ENCODE measurements at places on chromosomes 4 and X.
A peak's percentile ranks its signal among the peaks of the same experiment; 100 is the strongest.

DNA sequence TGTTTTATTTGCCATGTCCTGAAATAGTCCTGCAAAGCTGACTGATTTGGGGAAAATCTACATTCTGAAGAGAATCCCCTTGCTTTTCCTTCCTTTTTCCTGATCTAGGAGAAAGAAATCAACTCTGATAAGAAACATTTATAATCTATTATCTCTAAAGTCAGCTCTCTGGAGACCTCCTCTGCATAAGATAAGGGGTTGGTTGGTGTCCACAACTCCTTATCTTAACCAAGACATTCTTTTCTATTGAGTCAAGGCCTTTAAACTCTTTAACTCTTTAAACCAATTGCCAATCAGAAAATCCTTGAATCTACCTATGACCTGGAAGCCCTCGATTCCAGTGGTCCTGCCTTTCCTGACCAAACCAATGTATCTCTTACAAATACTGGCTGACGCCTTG, 373.6 kb upstream of the RASGEF1B start:
- DNase-seq = no peak

DNA sequence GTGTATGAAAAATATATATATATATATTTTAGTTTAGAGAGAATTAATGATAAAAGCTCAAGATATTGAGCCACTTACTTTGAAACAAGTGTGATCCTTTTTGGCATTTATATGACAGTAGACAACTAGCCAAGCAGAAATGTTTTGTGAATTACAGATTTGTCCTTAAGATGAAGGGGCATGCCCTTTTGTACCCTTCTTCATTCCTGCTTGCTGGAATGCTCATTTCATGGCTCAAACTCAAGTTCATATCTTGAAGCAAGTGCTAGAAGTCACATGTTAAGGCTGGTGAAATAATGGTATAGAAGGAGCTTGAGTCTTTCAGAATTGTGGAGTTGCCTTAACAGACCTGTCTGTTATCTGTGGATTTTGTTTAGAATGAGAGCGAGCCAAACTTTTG, 203.0 kb downstream of the BMPR1B start:
- no peak for DNase-seq

DNA sequence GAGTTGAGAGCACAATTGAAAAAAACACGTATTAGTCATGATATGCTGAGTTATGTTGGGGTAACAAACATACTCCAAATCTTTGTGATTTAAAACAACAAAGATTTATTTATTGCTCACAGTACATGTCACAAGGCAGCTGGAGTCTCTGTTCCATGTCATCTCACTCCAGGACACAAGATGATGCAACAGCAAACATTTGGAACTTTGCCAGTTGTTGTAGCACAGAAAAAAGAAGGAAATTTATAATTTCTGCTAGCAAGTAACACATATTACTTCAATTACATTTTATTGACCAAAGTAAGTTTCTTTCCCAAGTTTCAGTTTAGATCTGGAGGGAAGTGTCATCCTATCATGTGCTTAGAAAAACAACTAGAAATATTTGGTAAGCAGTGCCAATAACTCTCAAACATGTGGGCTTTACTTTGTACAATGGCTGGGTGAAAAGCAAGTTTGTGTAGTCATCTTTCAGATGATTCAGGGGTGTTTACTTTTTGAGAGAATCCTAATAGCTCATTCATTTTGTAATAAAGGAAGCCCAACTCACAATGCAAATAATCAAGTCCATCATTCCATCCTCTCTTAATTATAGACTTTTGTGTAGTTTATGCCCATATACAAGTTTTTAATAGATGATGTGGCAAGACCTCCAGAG, 452.3 kb downstream of the ZIC3 start:
- DNase-seq = no peak

DNA sequence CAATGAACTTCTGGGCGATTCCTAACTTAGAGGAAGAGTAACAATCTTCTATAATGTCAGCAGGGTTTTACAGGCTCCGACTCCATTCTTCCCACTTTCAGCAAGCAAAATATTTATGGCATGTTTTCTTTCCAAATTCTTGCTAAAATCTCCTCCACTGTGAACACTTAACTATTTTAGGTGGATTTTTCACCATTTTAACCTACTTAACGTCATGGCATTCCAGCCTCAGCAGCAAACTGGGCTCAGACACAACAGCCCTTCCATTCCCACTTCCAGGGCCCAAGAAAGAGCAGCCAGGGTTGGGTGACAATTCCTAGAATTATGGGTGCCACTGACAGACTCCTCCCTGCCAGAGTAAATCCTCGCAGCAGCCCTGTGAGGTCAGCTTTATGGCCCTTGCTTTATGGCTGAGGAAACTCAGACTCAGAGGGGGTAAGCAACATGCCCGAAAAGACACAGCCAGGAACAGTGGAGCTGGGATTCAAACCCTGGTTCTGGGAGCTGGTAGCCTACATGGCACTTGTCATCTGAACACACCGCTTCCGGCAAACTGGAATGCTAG, 112.8 kb upstream of the MAP3K15 start:
- DNase-seq = no peak

GRCh38 chr4:173267711-173268110, 66.4 kb downstream of the HMGB2 start:
- DNase-seq = no peak

DNA sequence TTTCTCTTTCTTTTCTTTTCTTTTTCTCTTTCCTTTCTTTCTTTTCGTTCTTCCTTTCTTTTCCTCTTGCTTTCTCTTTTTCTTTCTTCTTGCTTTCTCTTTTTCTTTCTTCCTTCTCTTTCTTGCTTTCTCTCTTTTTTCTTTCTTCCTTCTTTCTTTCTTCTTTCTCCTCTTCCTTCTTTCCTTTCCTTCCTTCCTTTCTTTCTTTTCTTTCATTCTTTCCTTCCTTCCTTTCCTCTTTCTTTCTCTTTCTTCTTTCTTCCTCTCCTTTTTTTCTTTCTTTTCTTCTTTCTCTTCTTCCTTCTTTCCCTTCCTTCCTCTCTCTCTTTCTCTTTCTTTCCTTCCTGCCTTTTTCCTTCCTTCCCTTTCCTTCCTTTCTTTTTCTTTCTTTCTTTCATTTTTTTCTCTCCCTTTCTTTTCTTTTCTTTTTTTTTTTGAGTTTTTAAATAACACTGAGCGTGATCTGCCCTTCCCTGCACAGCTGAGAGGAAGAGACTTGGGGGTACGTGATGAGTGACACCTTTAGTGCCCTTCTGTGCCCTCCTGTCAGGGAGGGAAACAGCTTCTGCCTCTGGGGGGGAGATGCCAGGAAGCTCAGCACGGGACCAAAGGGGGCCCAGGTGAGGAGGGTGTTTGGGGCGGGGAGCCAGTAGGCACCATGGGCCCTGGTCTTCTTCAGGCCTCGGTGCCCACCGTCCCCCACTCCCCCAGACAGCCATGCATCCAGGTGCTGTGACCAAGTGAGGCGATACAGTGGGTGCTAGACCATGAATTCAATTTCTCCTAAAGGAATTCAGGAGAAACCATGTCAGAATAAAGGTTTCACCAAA, 36.6 kb upstream of the CDKN2AIP start:
- no peak for DNase-seq

DNA sequence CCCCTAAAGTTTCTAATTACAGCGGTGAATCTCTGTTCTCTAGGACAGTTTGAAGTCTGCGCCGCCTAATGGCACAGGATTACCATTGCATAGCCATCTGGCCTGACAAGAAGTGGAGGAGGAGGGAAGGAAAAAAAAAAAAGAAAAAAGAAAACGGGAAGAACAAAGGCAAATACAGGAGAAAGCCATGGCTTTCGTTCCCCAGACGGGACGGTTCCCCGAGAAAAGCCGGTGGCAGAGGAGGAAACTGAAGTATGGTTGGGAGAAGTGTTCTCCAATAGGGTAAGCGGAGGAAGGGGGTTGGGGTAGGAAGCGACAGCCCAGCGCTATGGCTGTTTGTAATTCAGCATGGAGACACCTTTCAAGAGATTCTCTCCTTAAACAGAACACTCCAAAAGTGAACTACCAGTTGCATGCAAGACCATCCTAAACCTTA, 80.8 kb downstream of the HMGN5 start:
- peak; percentile 39 for DNase-seq

GRCh38 chr4:85776579-85776978, 301.6 kb downstream of the ARHGAP24 start:
- no peak for DNase-seq

GRCh38 chrX:118893923-118894322, 70.3 kb downstream of the ZCCHC12 start:
- no peak for DNase-seq

- no peak for DNase-seq
Observed at GRCh38 chr4:110106931-110107296, 91.5 kb downstream of the ELOVL6 start.

DNA sequence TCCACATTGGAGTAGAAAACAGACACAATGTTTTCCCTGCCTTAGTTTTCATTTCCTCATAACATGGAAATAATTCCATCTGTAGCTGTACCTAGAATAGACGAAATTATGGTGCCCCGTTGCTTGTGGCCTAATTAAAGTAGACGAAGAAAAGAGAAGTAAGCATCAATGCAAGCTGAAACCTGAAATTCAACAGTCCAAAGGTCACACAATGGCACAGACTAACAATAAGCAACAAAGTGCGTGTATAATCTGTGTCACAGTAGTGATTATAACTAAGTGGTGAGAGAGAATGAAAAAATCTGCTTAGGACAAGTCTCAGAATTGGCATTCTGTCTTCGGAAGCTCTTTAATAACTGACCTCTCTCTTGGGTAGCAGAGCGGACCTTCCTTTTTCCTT, 24.3 kb downstream of the MAGEB17 start:
- DNase-seq = no peak

- DNase-seq = no peak
Observed at GRCh38 chr4:22857411-22857810, 164.7 kb downstream of the GBA3 start.

All from CD4-positive, alpha-beta T cell treated with Interleukin-21 for 1 hour (primary cell).